BJ (cell line): ENCODE measurements at places on chromosomes 1 and 21.

GRCh38 chr1:233349137-233349536 lies 21.6 kb downstream of the MAP3K21 start:
- DNase-seq = no peak

DNA sequence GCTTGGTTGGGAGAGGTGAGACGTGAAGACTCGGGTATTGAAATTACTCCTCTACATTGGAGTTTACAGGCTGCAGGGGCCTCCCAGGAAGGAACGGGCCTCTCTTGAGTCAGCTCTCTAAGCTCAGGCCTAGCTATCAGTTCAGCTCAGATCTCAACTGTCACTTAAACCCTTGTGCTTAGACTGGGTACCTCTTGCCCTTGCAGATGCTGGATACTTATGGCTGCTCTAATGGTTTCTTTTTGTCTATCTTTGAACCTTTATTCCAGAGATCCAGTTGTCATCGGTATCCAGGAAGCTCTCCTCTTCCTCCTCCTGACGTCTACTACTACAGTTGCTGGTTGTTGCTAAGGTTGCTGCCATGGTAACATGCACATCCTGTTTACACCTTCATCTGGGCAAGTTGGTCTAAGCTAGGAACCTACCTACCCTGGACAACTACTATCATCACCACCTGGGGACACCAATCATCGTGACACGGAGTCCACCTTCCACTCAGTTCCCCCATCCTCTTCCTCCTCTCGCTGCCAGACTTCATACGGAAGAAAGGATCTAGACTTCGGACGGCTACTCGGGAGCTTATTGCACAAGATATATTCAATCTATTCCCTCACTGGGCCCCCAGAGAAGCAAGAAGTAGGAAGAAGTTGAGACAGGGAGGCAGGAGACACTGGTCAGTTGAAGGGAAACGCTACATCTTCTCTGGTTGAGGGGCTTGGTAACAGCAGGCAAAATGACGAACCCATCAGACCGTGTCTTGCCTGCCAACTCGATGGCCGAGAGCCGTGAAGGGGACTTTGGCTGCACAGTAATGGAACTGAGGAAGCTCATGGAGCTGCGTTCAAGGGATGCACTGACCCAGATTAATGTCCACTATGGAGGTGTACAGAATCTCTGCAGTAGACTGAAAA lies 56.1 kb downstream of the ATP2B4 start:
- DNase-seq = no peak

DNA sequence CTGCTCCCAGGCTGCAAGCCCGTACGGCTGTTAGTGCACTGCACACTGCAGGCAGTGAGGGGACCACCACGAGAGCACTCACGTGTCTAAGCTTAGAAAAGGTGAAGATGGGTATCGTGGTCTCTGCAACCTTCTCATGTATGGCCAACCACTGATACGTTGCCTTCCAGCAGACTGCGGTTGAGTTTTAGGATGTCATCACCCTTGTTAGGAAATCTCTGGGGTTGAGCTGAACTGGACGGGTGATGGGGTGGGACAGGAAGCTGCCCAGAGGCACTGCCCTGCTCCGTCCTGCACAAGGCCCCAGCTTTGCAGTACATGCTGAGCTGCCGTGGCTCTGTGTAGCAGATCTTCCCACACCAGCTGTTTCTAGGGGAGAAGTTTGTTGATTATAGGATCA lies 43.3 kb downstream of the FAAP20 start:
- DNase-seq = no peak

- DNase-seq = no peak
Measured at GRCh38 chr1:186142916-186143315, 232.1 kb downstream of the TPR start.

DNA sequence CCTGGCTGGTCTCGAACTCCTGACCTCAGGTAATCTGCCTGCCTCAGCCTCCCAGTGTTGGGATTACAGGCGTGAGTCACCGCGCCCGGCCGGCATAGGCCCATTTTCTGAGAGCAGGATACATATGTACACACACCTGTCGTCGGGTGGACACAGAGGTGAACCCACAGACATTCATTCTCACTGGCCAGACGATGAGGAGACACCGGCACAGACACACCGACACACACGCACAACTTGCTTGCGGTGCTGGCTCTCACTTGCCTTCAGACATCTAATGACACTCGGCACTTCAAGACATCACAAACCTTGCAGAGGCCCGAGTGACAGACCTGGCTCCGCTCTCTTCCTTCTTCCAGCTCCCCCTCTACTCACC lies 579 bp downstream of the PTCH2 start:
- no peak for DNase-seq

GRCh38 chr1:155206891-155207805 lies 549 bp downstream of the THBS3 start:
- no peak for DNase-seq

- no peak for DNase-seq
Measured at GRCh38 chr1:16430606-16431005, 6.6 kb downstream of the SPATA21 start.

GRCh38 chr1:41455479-41456332 lies 28.8 kb downstream of the EDN2 start:
- no peak for DNase-seq

GRCh38 chr1:58923090-58923470 lies 139.2 kb upstream of the JUN start:
- no peak for DNase-seq

- DNase-seq = no peak
Measured at GRCh38 chr1:27116232-27116631, 38.7 kb downstream of the SLC9A1 start.

DNA sequence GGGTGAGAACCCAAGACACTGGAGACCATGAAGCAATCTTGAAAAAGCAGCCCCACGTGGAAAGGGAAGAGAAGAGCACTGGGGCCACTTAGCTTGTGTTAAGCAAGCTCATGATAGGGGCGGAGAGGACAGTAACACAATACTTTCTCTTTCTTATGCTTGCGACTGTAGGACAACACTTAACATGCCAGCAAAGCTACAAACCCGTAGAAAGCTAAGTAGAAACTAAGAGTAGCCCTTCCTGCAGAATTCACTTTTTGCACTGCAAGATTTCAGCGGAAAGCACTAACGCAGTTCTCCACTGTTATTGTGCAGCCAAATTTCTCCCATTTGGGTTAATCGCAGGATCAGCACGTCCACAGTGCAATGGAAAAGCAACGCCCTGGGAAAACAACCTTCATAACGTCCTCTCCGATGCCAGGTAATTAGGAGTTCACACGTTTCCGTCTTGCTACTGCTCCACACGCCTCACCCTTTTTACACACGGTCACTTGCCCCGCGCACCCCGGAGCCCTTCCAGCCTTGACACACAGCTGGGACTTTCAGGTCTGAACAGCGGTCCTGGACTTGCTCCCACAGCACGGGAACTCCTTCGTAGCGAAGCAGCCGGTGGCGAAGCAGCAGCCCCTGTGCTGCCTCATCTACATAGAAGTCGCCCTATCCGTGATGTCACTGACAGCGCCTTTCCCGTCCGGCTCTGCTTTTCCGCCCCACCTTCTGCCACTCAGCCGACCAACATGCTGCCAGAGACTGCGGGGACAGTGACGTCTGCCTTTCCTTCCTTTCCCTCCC lies 148.6 kb downstream of the PPIAL4G start:
- no peak for DNase-seq

GRCh38 chr1:27628712-27629111 lies 6.3 kb downstream of the FGR start:
- DNase-seq = no peak

- DNase-seq = no peak
Measured at GRCh38 chr1:33305816-33306652, 14.9 kb downstream of the A3GALT2 start.

GRCh38 chr1:209162651-209163050 lies 420.9 kb upstream of the CAMK1G start:
- no peak for DNase-seq

DNA sequence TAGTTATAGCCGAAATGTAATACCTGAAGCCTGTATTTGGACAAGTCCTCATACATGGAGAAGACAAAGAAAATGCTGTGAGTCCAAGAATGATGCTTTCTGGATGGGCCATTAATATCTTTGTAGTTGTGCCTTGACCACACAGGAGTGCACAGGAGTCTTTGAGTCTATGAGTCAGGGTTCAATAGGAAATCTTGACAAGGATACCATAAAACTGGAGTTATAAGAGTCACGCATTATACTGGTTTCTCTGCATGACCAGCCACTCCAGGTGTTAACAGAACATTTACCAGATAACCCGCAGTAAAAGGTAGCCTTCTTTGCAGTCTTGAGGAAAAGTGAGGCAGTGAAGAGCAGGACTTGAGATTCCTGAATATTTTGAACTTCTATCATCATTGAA lies 464.6 kb upstream of the PKN2 start:
- DNase-seq = no peak

- no peak for DNase-seq
Measured at GRCh38 chr1:52976183-52977035, 49.3 kb downstream of the SCP2 start.

GRCh38 chr1:111448918-111449702 lies at the start of the genes ATP5PB and WDR77:
TSS of gene ATP5PB (plus strand) at chr1:111449464. CDS start at chr1:111449542, 78 bp downstream.
TSS of gene WDR77 (minus strand) at chr1:111449256. CDS start at chr1:111449169, 87 bp downstream.
- peak; percentile 98 for DNase-seq

DNA sequence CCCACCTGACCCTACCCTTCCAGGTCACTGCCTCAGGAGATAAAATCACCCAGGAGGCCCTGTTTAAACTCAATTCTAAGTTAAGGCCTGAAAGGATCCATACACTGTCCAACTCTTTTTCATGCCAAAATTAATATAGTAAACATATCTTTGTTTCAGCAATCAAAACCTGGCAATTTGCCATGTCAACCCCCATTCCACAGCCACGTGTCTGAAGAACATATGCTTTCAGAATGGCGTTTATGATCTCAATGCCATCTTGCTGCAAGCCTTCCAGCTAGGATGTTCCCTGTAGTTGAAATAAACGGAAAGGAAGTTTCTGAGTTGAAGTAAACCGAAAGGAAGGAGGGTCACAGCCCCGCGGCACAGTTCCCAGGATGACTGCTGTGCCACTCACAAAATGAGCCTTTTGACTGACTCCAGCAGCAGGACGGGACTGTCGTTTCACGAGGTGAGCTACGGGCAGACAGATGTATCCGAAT lies 472.0 kb downstream of the SMYD3 start:
- no peak for DNase-seq

- no peak for DNase-seq
Measured at GRCh38 chr1:25922056-25922970, 16.1 kb upstream of the STMN1 start.

DNA sequence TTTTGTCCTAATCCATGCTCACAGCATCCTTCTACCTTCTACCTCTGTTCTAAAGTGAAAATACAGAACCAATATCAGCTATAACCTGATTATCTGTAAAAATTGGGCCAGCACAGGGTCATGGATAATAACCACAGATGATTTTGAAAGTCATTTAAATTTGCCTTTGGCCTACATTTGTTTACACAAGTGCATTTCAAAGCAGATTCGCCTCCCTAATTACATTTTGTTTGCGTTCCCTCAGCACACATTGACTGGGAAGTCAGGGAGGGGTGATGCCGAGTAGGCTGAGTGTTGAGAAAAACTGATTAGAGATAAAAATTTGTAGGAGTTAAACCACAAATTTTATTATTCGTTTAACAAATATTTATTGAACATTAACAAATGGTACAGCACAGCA lies 19.2 kb upstream of the RGS8 start:
- no peak for DNase-seq

DNA sequence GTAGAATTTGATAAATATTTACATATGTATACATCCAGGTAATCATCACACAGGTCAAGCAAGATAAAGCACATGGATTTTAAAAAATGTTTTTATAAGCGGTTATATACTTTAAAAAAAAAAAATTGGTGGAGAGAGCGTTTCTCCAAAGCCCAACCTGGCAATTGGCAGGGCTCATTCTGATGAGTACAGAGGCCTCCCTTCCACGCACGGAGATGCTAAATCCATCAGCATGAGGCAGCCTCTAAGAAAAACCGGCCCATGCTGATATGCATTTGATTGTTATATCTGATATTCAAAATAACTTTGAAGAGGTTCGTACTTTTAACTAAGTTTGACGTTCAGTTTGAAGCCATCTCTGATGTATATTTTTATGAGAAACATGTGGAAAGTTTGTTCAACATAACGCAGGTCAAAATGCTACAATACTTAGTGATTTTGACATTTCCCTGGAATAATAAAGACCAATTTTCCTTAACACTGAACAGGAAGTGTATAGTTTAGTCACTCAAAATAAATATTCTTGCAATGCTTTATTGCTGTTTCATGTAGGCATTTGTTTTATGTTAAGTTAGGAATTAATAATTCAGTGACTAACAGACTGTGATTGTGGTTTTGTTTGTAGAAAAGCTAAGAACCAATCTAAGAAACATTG lies 151.7 kb downstream of the NR5A2 start:
- peak; percentile 46 for DNase-seq

GRCh38 chr1:233209481-233209880 lies 86.0 kb downstream of the PCNX2 start:
- DNase-seq = no peak

DNA sequence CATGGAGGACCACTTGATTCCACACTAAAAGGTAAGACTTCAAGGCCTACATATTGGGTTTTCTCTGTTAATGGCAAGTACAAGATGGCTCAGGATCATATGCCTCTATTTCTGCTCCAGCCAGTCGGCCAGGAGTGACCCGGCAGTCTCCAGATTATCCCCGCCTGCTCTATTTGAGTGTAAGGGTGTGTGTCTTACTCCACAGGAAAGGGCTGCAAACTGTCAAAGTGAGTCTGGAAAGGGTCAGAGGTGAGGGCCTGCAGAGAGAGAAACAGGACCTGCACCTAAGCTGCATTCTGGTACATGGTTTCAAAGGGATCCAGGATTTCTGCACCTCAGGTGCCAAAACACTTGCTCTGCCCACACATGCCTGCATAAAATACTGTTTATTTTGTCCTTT lies 9.2 kb downstream of the ZNF692 start:
- no peak for DNase-seq

GRCh38 chr1:27412502-27412901 lies 20.1 kb downstream of the GPR3 start:
- no peak for DNase-seq

DNA sequence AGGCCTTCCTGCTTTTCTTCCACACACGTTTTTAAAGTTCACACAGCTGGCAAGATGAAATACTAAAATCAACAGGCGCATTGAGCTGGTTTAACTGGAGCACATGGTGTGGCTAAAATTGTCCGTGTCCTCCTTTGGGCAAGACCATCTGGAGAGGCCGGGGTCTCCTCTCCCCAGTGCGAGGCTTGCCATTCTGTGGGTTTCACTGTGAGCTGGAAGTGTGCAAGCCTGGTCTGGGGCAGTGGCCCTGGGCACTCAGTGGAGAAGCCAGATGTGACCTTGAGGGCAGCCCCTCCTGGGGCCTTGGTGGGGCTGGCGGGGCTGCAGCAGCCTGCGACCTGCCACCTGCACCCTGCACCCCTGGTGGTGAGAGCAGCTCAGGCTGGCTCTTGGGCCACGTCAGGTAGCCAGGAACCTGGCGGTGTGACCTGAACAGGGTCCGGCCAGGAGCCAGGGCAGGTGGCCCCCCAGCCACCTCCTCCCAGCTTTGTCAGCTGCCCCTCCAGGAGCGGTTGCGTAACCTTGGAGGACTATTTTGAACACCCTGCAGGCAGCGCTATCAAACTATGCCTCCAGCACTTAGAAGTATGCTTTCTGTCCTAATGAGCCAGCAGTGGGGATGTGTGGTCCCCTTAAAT lies 52.4 kb downstream of the SLC37A1 start:
- no peak for DNase-seq
